Stimulated activated naive CD4-positive, alpha-beta T cell (primary cell): ENCODE measurements at places on chromosomes 3 and 15.
A peak's percentile ranks its signal among the peaks of the same experiment; 100 is the strongest.

DNA sequence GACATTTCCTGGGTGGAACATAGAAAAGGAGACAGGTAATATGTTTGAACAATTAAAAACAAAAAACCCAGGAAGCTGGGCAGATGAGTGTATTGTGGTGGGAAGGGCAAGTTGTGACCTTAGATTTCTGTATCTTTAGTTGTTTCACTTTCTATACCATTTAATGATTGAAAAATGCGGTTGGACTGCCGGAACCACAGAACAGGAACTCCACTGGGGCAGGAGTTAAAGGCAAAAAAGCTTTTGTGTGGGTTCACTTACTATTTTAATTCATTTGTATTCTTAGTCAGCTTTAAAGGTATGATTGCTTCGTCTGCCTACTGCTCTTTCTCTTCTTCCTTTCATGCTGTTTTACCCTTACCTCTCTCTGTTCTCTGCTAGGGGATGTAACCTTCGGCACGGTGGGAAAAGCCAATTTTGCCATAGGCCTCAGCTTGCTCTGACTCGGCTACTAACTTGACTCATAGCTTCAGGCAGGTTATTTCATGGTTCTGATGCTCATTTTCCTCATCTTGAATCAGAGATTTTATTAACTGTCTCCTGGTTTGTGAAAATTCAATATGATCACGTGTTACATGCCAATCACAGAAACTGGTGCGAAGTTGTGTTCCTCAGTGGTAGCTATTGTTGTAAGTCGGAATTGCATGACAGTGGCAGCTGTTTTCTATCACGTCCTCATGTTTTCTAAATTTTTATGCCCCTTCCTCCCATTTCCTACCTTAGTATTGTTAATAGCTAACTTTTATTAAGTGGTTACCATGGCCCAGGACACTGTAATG lies 1.6 kb upstream of the MCTP2 start:
- DNase-seq = no peak

GRCh38 chr3:185820973-185821758 lies 3.7 kb downstream of the IGF2BP2 start:
- DNase-seq = no peak

GRCh38 chr3:123122525-123123315 lies 55.9 kb downstream of the PDIA5 start:
- DNase-seq = no peak

- no peak for DNase-seq
Observed at GRCh38 chr3:85180-85579, 111.4 kb upstream of the CHL1 start.

DNA sequence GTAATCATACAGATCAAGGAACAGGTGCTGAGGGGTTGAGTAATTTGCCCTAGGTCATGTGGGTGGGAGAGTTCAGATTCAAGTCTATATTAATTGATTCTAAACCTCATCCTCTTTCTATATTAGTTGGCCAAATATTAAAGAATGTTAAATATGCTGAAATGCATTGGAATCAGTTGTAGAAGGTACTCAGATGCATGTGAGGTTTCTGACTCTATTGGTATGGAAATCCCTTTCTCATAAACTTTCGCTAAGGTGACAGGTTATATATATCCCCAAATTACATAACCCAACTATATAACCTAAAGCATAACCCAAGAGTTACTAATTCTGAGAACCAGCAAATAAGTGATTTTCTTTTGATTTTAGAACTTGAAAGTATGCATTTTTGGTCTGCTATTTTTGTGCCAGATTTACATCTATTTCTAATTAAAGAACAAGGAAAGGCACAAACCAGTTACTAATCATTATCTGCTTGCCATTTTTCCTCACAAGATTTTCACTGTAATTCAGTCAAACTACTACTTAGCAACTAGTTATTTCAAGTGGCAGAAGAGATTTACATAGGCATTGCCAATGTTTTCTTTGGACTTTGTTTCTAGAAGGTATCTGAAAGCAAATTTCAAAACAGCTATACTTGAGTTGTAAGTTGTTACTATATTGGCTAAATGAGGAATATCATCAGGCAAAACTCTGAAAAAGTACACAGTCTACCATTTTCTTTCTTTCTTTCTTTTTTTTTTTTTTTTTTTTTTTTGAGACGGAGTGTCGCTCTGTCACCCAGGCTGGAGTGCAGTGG lies 201.3 kb downstream of the RBMS3 start:
- DNase-seq = no peak

DNA sequence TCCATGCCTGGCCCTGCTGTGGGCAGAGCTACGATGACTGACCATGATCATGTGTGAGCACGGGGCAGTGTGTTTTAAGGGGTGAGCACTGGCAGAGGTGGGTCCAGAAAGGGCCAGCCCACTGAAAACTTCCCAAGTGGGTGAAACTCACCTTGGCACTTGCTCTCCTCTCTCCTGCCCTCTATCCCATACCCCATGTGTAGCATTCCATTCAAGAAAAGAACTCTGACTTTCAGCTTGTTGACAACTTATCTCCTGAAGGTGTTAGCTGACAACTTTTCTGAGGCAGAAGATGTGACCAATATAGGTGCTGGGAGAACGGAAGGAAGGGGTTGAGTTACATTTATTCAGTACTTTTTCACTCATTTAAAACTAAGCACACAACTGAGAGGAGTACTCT lies 305.2 kb downstream of the RORA start:
- DNase-seq = no peak

DNA sequence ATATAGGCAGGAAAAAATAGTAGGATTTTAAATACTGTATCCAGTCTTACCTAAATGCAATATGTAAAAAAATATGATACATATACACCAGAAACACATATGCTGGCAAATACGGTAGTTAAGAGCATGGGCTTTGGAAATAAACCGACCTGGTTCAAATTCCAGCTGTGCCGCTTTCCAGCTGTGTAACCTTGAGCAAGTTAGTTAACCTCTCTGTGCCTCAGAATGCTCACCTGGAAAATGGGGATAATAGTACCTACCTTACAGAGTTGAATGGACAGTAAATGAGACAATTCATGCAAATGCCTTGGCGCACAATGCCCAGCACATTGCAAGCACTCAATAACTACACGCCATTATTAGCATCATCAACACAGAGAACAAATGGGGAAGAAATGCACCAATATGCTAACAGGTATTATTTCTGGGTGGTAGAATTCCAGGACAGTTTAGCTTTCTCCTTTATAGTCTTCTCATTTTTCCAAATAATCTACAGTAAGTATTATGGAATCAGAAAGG lies 50.6 kb downstream of the SUMF1 start:
- no peak for DNase-seq

- no peak for DNase-seq
Observed at GRCh38 chr3:140007911-140008869, 73.2 kb downstream of the CLSTN2 start.

GRCh38 chr3:31412832-31413231 lies 119.9 kb upstream of the STT3B start:
- no peak for DNase-seq

GRCh38 chr3:174308736-174309135 lies 550.4 kb upstream of the NAALADL2 start:
- DNase-seq = no peak

DNA sequence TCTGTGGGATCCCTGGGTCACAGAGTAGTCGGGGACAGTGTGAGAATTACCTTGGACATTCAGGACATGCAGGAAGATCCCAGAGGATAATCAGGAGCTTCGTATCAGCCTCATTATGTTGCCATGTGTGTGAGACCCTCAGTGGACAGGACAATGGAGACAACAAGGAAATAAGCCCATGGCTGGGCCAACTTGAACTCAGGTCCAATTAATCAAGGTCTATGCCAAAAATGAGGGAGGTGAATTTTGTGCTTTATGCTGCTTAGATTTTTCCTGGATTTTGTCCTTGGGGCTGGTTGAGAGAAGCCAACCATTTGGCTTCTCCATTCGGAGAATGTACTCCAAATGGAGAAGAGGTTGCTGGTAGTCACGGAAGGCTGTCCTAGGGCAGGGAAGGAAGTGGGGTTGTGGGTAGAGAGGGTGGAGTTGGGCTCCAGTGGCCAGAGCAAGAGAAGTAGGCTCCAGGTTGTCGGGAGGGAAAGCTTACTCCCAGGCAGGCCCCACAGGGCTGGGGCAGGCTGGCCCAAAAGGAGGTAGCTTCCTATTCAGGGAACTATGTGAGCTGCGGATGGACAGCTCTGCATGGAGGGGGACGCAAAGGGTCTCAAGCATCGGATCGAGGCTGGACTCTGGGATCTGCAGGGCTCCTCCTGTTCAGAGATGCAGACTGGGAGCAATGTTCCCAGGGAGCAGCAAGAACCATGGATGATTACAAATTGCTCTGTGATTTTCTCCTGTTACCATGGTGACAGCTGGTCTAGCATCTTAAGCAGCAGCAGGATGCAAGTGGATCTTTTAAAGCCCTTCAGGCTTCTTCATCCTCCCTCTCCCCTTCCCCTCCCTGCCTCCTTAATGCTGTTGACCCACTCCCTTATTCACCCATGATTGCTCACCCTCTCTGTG lies 91.1 kb downstream of the WNT7A start:
- no peak for DNase-seq

GRCh38 chr3:102926618-102927017 lies 491.8 kb downstream of the ZPLD1 start:
- DNase-seq = no peak

DNA sequence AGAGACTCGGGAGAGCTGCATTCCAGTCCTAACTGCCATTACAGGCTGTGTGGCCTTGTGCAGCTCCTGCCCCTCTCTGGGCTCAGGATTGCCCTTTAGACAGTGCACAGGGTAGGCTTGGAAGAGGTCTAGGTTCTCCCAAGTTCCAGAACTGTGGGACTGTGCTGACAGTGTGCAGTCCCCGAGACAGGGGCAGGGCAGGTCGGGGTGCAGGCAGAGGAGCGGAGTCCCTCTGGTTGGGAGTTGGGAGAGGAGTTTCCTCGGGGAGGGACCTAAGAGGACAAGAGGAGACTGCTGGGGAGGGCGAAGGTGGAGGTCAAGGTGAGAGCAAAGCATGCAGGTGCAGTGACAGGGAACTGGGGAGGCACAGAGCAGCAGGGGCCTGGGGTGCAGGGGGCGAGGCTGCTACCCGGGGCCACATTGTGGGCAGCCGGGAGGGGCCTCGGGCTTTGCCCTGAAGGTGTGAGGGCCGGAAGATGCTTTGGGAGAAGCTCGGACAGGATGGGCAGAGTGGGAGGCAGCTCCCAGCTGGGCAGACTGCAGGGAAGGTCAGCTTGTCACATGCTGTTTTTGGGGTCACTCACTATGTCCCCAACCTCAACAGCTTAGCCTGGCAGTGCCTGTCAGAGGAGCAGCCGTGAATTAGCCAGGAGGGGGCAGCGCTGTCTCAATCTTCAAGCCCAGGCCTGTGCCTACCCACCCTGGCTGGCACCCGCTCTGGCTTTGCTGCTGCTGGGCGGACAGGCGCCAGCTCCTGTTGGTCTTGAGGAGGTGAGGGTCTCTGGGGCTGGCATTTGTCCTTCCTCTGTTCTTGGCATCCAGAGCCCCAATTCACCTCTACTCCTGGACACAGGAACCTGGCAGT lies 15.4 kb upstream of the CSPG4 start:
- peak; percentile 75 for DNase-seq

GRCh38 chr3:10247679-10248183 lies 528 bp upstream of the TATDN2 start:
- DNase-seq = no peak

GRCh38 chr3:72300621-72301020 lies 515.7 kb upstream of the PROK2 start:
- DNase-seq = no peak

DNA sequence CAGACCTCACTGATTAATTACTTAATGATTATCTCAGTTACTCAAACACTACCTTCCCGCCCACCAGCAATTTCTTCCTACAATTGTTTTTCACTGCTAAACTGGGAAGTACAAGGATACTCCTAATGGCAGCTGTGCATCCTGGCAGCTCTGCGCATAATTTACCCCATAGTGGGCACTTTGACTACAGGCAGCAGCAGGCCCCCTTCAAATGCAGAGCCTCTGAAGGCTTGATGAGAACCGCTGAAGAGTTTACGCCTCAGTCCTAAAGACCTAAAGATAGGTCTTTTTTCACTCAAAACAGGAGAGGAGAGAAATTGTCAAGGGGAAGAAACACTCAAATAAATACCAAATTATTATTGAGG lies 10.7 kb downstream of the CCDC32 start:
- no peak for DNase-seq

GRCh38 chr3:120147072-120147871 lies 53.0 kb upstream of the GSK3B start:
- DNase-seq = peak; percentile 39

- no peak for DNase-seq
Observed at GRCh38 chr15:78875107-78875914, 2.6 kb downstream of the MORF4L1 start.

GRCh38 chr3:160052385-160053047 lies 63.9 kb downstream of the IL12A start:
- DNase-seq = no peak

DNA sequence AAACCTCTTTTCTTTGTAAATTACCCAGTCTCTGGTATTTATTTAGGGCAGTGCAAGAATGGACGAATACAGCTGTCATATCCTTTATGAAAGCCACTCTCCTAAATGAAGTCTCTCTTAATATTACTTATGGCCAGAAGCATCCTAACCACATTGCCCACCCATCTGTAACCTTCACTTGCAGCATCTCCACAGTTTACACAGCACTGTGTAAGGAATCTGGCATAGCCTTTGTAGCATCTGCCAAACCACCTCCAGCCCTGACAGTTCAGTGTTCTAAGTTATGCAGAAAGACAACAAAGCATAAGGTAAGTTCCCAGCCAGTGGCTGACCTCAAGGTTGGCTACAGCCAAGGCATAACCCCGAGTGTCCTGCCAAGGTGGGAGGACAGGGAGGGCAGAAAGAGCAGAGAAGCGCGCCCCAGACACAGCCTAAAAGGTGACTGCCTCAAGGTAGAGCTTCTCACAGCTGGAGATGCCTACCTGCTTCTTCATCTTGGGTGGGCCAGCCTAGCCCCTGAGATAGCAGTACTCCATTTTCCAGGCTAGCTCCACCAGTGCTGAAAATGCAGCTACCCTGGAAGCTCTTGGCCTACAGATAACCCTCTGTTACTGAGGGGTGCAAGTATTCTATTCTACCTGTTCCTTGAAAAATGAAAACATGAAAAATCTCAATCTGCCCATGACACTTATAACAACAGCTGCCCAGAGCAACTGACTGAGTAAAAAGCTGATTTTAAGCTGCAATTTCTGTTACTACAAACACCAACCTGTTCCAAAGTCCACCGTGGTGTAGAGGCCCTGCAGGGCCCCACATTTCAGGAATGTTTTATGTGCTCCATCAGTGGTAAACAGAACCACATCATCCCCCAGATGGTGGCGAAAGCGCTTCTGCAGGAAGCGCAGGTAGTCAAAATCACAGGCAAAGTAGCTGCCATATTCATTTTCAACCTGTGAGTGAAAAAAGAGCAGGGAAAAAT lies 39.3 kb downstream of the GLB1 start:
- no peak for DNase-seq

GRCh38 chr15:77285057-77285997 lies 134.6 kb downstream of the PEAK1 start:
- no peak for DNase-seq
